GM12865 (cell line): ENCODE measurements at places on chromosomes 4 and X.

DNA sequence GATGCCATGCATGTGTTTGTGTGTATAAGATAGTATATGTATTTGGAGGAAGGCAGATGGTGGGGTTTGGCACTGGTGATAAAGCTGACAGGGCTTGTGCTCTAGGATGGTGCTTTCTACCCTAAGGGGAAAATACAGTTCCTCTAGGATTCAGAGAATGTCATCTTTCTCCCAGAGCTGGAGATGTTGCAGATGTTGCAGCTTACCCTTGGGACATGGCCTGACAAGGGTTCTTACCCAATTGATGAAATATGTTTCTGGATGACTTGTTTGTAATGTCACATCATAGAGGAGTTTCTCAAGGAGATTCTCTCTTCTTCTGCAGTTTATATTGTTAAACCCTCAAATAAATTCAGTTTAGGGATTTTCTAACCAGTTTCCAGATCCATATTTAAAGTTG lies 52.5 kb upstream of the PITX2 start:
- DNase-seq, result no peak

DNA sequence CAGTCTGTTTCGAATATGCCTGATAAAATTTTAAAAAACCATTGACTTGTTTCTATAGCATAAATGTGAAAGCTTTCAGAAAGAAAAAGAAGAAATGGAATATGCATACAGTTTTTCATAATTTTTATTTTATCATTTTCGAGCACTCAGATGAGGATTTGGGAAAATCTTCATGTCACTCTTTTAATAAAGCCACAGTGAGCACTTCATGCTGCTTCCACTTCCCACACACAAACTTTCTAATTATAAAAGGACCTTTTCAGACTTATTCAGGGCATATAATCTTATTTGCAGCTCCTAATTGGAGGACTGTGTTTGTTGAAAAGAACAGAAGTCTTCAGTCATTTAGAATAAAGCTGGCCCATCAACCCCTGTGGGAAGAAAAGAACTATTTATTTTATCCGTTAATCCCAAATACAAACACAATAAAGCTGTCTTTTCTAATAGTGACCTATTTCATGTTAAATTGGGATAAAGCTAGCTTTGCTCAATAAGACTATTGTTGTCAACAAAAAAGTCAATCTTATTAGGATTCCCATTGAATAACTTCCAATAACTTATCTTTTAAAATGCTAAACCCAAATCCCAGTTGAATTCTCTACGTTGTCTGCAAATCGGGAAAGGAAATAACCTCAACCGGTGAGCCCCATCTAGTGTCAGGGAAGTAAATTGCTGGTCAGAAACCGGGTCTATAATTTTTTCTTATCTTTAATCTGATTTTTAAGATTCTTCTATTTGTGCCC lies 211.5 kb downstream of the PDGFRA start:
- peak; percentile 34 for DNase-seq

DNA sequence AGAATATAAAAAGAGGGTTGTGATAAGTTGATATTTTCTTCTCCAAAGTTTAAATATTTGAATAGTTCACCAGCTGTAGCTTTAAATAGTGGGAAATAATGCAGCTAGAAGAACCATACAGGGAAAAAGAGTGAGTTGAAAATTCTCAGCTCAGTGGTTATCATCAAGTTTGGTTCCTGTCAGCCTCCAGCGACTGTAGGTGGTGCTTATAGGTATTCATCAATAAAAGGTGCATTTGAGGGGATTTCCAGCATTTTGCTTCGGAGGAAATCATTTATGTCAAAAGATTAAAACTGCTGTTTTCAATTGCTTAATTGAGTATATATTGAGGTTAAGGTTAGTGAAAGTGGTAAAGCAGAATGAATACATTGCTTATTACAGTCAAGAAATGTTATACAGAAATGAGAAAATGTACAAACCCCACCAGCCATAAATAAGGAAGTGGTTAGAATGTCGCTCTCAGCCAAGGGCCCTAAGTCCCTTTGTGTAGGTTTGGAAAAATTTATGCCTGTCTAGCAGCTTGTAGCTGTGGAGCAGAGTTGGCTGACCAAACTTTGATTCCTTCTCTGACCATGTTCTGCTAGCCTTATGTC lies 532.9 kb upstream of the FTHL17 start:
- peak; percentile 16 for DNase-seq

DNA sequence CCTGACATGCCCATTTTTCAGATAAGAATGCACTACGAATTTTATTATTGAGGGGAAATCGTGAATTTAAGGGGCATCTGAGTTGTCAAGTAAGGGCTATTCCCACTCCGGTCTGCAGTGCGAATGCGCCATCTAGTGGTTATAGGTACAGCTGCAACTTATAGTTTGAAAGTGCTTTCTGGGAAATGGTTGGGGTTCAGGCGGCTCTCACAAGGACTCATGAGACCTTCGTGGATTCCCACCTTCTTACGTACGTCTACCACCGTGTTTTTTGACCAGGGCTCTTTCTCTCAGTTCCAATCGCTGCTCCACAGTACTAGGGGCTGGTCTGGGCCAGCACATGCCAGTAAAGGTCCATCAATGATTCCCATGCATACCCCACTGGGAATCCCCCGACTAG lies 12.3 kb downstream of the MSL3 start:
- DNase-seq, result peak; percentile 79

DNA sequence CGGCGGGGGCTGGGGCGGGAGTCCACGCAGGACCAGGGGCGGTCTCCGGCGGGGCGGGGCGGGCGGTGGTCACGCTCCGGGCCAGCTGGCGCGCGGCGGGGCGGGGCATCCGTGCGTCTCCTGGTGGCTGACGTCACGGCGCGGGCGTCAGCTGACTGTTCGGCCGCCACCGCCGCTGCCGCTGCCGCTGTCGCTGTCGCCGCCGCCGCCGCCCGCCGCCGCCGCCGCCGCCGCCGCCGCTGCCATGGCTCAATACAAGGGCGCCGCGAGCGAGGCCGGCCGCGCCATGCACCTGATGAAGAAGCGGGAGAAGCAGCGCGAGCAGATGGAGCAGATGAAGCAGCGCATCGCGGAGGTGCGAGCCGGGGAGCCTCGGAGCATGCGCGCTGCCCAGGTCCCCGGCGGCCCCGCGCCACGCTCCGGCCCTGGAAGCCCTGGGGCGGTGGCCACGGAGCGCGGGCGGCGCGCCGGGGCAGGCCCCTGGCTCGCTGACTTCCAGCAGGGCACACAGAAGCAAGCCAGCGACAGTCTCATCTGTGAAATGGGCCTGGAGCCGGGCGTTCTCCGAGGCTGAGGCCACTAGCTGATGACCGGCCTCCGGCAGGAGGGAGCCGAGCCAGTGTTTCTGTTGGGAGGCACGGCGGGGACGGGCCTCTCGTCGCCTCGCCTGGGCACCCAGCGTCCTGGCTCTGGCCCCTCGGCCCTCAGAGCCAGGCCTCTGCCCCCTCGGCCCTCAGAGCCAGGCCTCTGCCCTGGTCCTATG lies at the start of gene FAM50A:
Gene FAM50A, plus strand, starts transcription at position 150 of the 763 bp plus-strand sequence. Its CDS starts 95 bp downstream, at position 245.
- peak; percentile 74 for DNase-seq

DNA sequence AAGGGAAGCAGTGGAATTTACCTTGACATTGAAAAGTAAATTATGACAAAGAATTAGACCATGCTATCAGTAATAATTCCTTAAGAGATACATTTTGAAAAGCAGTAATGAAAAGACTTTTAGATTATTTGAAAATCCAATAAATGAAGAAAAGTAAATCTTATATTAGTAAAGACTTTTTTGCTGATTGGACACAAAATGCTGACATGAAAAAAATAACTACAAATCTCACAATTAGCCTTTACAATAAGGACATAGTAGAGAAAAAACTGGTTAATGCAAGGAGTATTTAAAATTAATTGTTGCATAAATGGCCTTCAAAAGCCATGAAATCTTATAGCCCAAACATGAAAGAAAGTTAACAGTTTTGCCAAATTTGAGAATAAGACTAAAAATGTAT lies 446.1 kb upstream of the FAM241A start:
- no peak for DNase-seq

- DNase-seq, result no peak
Measured at GRCh38 chrX:130304587-130305368, 34.9 kb upstream of the SLC25A14 start.

DNA sequence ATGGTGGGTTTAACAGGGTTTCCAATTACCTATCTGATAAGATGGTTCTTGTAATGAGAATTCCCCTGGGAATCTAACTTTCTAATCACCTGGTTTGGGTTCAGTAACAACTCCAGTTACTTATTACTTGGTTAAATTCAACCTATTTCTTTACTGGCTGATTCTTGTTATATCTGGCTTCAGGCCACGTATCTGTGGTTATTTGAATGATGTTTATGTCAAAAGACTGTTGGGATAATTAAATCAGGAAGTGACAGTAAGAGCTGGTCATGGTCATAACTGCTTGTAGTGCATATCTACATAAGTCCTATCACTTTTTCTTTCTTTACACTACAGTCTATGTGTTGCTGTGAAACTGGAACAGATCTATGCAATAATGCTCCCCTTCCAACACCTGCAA lies 108.1 kb downstream of the MID1 start:
- no peak for DNase-seq

DNA sequence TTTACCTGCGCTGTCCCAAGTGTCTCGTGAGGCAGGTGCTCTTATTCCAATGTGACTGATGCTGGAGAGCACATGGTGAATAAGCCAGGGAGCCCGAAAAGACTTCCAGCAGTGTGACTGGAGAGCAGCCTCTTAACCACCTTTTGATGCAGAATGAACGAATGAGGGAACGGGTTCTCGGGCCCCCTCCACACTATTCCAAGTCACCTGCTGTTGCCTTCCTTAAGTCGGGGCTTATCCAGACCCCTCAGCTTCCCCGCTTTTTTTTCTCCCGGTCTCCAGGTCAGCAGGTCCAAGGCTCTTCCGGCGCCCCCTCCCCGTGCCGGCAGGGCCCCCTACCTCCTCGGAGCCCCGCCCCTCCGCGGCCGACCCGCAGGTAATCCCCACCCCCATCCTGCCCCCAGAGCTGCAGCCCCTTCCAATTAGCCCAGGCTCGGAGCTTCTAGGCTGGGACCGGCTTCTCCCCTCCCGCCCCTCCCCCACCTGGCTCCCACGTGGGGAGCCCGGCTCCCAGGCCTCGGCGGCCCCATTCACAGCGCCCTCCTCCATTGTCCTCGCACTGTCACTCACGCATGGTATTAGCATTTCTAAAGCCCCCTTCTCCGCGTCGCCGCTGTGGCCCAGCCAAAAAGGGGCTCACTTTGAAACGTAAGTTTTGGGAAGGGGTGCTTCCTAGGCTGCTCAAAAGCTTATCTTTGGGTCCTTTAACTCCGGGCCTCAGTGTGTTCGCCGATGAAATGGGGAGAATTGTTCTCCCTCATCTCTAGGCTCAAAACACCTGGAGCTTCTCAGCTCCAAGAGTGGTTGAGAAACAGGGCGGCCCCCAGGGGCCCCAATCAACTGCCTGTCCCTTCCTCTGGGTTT lies 56.2 kb upstream of the PJA1 start:
- DNase-seq, result no peak

DNA sequence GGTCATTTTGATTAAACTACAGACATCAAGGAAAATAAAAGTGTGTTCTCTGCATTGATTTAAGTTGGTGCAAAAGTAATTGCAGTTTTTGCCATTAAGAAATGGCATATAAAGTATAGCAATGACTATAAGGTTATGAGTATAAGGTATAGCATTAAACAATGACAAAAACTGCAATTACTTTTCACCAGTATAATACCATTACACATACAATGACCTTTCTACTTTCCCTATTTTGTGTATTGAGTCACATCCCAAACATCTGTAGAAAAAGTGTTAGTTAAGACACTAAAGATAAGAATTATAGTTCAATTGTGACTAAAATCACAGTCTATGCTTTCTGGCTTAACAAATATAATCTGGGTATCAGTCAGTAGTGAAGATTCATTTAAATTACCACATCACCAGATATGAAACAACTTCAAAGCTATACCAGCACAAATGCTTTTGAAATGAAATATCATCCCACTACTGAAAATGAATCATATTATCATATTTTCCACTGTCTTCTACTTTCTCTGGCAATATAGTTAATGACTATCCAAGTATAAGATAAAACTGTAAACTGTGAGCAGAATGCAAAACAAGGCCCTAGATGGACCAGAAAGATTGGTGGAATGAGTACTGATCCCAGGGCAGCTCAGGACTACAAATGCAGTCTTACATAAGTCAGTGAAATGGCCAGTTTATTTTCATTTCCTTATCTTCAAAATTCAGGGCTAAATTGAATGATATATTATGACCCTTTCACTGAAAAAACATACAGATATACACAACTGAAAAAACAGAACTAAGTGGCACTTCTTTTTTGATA lies 241.1 kb downstream of the ANTXR2 start:
- no peak for DNase-seq

GRCh38 chrX:134803551-134804183 lies 145.4 kb upstream of the PLAC1 start:
- DNase-seq, result peak; percentile 62

DNA sequence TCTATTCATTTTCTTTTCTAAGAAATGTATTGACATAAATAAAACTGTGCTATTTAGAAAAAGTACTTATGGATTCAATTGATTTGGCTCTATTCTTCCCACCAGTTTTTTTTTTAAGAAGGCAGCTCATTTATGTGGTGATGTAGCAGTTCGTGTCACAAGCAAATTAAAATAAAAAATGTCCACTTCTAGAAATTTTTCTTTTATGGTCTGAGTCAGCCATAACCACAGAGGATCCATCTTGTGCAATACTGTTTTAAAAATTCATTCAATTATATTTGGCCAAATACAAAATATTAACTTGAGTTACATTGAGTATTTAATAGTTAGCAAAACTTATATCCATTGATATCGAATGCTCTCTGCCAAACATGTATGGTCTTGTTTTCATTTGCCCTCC lies 207.9 kb upstream of the FAT1 start:
- DNase-seq, result no peak

GRCh38 chrX:24341795-24342194 lies 18.6 kb upstream of the SUPT20HL1 start:
- DNase-seq, result no peak

DNA sequence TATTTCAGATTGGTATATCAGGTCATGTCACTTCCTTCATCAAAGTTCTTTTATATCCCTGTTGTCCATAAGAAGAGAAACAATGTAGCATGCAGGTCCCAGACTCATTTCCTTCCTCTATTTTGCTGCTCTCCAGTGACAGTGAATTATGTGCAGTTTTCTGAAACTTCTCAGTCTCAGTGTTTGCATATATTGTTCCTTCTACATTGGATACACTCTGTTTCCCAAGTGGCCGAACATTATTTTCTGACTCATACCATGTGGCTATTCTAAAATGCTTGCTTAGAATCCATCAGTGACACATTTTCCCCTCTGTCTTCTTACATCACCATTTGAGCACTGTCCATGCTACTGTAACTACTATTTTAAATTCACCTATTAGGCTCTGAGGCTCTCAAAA lies 305.7 kb downstream of the PDHA2 start:
- DNase-seq, result no peak

DNA sequence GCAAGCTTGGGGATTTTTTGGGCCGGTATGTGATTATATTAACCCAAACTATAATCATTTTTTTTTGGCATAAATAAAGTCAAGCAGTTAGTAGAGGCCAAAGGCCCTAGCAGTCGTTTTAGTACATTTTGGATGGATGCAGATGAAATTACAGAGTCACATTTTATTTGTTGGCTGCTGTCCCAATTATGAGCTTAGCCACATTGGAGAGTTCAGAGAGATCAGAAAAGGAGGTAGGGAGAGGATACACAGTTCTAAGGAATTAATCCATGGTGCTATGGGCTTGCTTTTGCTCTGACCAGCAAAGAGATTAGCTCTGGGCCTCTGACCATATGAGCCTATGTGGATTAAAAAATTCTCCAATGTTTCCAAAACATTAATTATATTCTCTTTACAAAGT lies 395.1 kb downstream of the RAPGEF2 start:
- no peak for DNase-seq
